ENCODE measurements at places on chromosomes 3 and 15.
A peak's percentile ranks its signal among the peaks of the same experiment; 100 is the strongest.

GRCh38 chr3:192422997-192423342 lies 304.4 kb downstream of the FGF12 start:
- DNase-seq: peak; percentile 49

DNA sequence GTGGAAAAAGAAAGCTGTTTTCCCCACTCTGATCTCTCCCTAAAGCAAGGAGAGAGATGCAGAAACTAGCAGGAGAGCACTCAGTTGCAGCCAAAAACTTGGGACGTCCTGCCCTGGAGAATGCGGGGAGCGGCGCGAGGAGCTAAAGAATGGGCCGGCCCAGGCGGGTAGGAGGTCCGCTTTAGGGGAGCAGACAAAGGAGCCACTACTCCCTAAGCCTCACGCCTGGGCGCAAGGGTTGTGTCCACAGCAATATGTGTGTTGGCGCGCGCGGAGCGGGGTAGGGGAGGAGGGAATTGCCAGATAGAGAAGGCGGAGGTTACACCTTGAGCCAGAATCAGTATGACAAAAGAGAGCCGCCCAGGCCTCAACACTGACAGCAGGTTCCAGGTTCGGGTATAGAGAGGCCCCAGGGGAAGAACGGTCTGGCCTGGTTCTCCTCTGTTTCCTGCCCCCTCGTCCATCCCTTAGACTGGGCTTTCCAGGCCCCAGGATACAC lies 2.9 kb downstream of the WNT5A start:
- DNase-seq: no peak

GRCh38 chr3:87219611-87220010 lies 7.5 kb upstream of the CHMP2B start:
- no peak for DNase-seq

- no peak for DNase-seq
These were observed 192.5 kb downstream of the P3H2 start for GRCh38 chr3:189927975-189928895.

- no peak for DNase-seq
These were observed 133.8 kb downstream of the MOBP start for GRCh38 chr3:39601241-39601640.

- DNase-seq: no peak
These were observed 790.1 kb upstream of the CFAP20DC start for GRCh38 chr3:59839810-59840515.

GRCh38 chr3:42387802-42388651 lies 22.4 kb downstream of the LYZL4 start:
- DNase-seq: no peak

DNA sequence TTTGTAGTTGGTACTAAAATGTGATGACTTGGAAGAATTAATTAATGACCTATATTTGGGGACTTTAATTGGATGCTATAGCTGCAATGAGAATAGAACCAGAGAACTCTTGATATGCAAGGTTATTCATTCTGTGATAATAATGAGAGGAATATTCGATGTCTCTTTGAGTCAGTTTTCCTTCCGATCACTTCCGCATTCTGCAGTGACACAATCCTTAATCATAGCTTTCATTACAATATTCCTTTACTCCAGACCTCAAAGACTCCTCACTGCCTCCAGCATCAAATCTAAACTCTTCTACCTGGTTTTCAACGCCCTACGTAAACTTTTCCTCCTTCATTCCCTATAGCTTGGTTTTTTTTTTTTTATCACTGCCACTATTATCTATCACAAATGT lies 21.6 kb downstream of the B3GNT5 start:
- no peak for DNase-seq

- DNase-seq: no peak
These were observed 137.3 kb downstream of the KCNMB2 start for GRCh38 chr3:178673529-178673928.

- DNase-seq: no peak
These were observed 47.4 kb downstream of the CCR4 start for GRCh38 chr3:32998631-32999451.

DNA sequence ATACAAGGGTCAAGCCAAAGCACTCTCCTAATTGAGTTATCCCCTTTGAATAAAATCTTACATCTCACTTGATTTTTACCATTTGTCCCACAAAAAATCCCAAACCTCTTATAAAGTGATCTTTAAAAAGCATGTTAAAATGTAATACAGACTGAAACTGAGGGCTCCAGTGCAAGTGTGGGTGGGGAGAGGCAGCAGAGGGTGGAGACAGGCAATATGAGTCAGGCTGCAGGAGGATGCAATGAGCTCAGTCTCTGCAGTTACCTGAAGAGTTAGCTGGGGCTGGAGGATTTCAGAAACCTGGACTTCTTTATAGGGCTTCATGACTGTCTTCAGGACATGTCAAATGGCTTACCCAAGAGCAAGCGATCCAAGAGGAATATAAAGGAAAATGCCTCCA lies 14.2 kb upstream of the COLQ start:
- DNase-seq: no peak

- DNase-seq: peak; percentile 15
These were observed 126.2 kb upstream of the PTX3 start for GRCh38 chr3:157310329-157311052.

DNA sequence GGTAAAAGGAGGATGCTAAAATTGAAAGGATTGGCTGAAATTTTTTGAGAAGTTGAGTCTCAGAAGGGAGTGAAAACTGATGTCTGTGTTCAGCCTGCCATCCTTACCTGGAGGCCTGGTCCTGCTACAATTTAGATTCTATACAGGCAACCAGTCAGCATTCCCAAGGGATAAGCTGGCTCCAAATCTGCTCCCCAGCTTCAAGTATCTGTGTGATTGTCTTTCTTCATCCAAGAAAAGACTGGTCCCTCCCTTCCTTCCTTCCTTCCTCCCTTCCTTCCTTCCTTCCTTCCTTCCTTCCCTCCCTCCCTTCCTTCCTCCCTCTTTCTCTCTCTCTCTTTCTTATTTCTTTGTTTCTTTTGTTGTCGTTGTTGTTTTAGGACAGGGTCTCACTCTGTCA lies 24.7 kb upstream of the UMPS start:
- DNase-seq: no peak

DNA sequence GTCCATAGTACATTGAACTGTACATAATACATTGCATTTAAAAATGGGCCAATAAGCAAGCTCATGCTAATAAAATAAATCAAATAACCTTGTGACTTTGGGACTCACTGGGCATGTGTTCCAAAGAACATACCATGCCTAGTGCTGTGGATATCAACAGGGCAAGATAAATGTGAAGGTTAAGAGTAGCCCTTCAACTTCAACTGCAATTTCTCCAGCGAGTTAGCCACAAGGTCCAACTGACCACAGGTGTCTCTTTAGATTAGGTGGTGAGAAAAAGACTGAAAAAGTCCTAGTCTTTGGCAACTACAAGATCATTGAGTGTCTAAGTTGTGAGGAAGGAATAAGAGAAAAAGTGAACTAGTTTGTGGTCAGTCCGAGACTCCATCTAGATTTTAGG lies 78.3 kb upstream of the ATP11B start:
- DNase-seq: no peak

GRCh38 chr3:136651581-136651980 lies 100.6 kb downstream of the STAG1 start:
- no peak for DNase-seq

DNA sequence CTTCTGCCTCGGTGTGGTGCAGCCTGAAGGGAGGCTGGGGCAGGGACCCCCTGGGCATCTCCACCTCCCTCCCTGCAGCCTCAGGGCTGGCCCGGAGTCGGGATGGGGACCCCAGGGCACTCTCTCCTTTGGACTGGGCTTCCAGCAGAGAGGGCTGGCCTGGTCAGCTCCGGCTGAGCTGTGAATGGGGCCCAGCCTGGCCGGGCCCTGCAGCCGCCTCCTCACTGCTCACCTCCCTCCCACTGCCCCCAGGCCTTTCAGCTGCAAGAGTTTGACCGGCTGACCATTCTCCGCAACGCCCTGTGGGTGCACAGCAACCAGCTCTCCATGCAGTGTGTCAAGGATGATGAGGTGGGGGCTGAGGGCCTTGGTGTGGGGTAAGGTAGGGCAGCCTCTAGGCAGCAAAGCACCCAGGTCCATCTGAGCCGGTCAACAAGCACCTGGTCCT lies 36.0 kb downstream of the PSTPIP1 start:
- DNase-seq: no peak

GRCh38 chr3:159861369-159861987 lies 127.2 kb upstream of the IL12A start:
- no peak for DNase-seq

- DNase-seq: no peak
These were observed 79.3 kb upstream of the SKOR1 start for GRCh38 chr15:67746022-67746421.

- DNase-seq: no peak
These were observed 272.6 kb downstream of the PDCD6IP start for GRCh38 chr3:34070831-34071585.

- no peak for DNase-seq
These were observed 128.5 kb upstream of the RBMS3 start for GRCh38 chr3:29152379-29152778.

GRCh38 chr3:196979545-196979944 lies 10.9 kb upstream of the PIGZ start:
- DNase-seq: no peak

DNA sequence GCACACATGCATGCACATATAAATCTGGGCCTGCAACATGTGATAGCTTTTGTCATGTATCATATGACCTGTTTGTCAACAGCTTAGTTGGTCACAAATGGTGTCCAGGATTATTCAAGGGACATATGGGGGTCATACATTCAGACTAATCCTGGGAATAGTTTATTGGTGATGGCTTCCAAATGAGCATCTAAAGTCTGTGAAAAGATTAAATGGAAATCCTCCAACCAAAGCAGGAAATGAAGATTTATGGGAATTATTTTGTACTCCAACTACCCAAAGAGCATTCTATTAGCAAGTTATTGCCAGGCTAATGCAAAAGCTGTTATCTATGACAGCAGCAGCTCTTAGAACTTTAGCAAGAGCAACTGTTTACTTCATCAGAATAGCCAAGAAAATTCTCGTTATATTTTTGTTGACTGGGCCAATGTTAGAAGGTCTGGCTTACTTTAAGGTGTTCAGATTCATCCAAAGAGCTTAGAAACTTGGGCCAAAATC lies 7.1 kb downstream of the FSTL1 start:
- no peak for DNase-seq

- DNase-seq: no peak
These were observed 219.3 kb downstream of the SLC9A9 start for GRCh38 chr3:143628971-143629370.

DNA sequence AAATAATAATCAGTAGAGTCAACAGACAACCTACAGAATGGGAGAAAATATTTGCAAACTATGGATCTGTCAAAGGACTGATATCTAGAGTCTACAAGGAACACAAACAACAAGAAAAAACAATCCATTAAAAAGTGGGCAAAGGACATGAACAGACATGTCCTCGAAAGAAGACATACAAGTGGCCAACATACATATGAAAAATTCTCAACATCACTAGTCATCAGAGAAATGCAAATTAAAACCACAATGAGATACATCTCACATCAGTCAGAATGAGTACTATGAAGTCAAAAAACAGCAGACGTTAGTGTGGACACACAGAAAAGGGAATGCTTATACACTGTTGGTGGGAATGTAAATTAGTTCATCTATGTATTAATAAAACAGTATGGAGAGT lies 33.7 kb downstream of the SLC2A2 start:
- DNase-seq: no peak

- no peak for DNase-seq
These were observed 17.5 kb upstream of the PLSCR1 start for GRCh38 chr3:146561879-146562278.

- peak; percentile 27 for DNase-seq
These were observed 40.3 kb downstream of the KCNAB1 start for GRCh38 chr3:156160647-156161046.

GRCh38 chr15:75195766-75196241 lies 5.9 kb upstream of the C15orf39 start:
- DNase-seq: peak; percentile 86

- peak; percentile 6 for DNase-seq
These were observed 104.6 kb downstream of the PTPRG start for GRCh38 chr3:61665987-61666386.

DNA sequence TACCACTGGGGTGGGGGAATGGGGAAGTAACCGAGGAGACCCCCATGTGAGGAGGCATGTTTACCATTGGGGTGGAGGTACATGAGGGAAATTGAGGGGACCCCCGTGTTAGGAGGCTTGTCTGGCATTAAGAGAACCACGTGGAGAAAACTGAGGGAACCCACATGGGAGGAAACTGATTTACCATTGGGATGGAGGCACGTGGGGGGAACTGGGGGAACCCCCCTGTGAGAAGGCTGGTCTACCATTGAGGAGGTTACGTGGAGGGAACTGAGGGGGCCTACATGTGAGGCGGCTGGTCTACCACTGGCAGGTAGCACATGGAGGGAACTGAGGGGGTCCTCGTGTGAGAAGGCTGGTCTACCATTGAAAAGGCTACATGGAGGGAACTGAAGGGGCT lies 159.4 kb downstream of the FBLN2 start:
- DNase-seq: no peak

GRCh38 chr3:189369636-189370035 lies 197.9 kb downstream of the TPRG1 start:
- DNase-seq: peak; percentile 6

DNA sequence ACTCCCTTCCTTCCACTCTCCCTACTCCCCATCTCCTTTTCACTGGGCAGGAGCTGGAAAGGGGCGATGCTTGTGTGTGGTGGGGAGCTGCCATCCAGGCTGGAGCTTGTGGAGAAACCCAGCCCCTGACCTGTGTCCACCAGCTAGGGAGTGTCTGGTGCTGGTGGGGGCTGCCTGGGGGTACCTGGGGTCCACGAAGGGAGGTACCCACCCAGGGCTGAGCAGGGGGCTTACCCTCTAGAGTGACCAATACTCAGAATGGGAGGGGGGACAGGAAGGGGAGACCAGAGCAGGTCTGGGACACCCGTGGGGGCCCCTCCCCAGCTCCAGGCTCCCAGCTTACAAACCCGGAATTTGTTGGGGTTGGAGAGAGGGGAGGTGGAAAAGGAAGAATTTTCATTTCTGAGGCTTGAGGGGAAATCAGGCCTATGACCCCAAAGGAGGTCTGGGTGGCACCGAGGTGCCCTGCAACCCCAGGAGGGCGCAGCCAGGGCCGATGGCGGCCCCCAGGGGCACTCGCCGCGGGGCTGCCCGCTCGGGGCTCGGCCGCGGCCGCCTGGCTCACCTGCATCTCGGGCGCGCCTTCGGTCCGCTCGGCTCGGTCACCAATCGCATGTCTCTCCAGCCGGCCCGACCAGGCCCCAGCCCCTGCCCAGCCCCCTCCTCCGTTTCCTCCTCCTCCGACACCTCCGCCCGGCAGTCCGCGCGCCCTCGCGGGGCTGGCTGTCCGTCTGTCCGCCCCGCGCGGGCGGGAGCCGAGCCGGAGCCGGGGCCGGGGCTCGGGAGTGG lies 773 bp downstream of the LINGO1 start:
- no peak for DNase-seq

- DNase-seq: no peak
These were observed 12.9 kb downstream of the CCDC80 start for GRCh38 chr3:112627919-112628466.

Data from NCI-H2171 treated with DMSO at 0.1 percent for 48 hours (cell line).